ENCODE measurements at places on chromosomes 6 and 20.

GRCh38 chr6:56572788-56573471 is 69.8 kb downstream of the DST start:
- DNase-seq: no peak

- DNase-seq: no peak
Measured at GRCh38 chr6:167993831-167994230, 3.6 kb upstream of the KIF25 start.

DNA sequence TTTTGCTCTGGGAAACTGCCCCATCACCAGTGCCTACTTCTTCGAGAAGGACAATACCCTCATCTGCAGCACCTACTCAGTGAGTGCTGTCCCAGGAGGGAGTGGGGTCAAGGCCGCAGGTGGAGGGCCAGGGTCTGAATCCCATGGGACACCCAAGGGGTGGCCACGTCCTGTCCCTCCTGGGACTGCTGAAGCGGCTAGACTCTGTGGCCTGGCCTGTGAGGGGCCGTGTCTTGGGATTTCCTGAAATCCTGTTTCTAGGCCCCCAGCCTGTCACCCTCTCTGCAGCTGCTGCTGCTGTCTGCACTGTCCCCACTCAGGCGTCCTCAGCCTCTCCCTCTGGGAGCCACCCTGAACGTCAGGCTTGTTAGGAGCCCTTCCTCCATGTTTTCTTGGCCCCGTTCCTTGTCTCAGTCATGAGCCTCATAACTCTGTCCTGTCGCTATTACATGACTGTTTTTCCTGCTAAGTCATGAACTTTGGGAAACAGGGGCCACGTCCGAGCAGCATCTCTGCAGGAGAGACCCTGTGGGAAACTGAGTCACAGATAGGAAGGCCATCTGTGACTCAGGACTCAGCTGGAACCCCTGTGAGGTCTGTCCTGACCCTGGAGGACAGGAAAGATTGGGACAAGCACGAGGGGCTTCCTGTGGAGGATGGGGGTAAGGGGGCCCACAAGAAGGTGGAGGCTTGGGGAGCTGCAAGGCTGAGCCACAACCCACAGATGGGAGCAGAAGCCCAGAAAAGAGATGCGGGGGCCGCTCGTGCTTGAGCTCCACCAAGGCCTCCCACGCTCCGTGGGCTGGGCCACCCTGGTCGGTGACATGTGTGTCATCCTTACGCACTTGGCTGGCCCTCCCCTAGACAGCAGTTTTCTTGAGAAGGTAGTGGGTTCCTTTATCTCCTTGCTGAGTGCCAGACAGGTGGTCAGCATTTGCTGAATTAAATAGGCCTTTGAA is 49.9 kb downstream of the EFCAB8 start:
- DNase-seq: no peak

DNA sequence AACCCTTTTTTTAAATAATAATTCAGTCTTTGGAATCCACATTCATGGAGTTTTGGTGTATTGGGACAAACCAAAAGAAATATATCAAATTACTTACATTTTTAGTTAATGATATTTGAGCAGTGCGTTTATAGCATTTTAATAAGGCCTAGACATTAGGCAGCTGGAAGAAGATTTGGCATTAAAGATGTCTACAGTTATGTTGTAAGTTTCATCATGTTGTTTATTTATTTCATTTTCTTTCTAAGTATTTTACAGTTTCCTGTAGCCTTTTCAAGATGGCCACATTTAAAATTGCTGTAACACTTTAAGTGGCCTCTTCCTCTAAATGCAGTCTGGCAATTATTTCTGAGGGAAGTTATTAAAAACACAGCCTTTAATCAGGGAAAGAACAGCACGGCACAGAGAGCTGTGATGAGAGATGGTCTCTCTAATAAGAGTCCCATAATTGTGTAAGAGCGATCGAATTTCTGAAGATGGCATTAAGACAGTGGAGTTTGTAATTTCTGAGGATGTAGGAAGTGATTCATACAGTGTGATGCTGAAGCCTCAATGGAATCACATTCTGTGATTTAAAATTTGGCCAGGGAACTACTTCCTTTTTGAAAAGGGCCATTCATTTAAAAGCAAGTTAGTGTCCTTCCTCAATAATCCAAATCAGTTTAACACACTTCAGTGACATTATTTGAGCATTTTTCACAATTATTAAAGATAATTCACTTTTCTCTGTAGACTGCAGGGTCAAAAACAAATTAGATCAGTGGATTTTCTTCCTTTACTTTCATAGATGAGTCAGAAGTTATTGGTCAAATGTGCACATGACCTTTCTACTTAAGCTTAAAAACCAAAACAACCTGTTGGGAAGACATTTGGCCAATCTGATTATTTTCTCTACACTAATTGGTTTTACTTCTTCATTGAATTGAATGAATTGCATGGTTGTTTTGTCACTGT is 52.4 kb upstream of the EDN3 start:
- DNase-seq: no peak

DNA sequence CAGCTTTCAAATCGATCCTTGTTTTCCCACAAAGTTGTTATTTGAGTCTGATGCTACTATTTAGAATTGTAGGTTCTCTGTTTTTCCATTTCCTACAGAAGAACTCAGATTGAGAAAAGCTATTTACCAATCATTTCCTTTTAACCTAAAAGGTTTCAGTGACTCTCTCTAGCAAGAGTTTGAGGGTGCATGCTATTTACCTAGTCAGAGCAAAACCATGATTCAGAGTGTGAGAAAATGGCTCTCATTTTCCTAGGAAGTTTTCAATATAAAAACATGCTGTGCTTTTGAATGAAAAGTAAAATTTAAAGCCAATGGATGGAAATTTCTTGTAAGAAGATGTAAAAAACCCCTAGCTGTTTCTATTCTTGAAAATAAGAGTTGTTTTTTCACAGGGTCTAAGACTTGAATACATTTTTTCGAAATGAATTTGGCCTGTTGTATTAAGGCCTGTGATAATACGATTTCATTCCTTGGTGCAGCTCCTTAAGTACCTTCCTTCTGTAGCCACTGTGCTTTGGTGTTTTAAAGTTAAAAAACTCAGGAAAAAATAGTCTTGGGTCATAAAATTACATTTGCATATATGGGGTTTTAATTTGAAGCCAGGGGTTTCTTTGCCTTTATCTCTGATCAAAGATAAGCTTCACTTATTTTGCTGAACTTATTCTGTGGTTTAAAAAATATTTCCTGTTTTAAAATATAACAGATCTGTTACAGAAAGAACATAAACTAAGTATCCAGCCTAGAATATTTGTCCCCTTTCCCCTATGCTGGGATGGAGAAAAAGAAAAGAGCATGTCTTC is 18.0 kb upstream of the RSPH3 start:
- DNase-seq: no peak

GRCh38 chr20:7586481-7586880 is 353.8 kb downstream of the HAO1 start:
- DNase-seq: no peak

- DNase-seq: no peak
Measured at GRCh38 chr6:75290136-75290945, 5.7 kb upstream of the TMEM30A start.

GRCh38 chr6:145725570-145725969 is 9.8 kb downstream of the EPM2A start:
- no peak for DNase-seq

GRCh38 chr20:3651204-3651962 is 11.8 kb downstream of the GFRA4 start:
- no peak for DNase-seq

GRCh38 chr20:46058599-46059281 is 29.7 kb downstream of the SLC12A5 start:
- no peak for DNase-seq

DNA sequence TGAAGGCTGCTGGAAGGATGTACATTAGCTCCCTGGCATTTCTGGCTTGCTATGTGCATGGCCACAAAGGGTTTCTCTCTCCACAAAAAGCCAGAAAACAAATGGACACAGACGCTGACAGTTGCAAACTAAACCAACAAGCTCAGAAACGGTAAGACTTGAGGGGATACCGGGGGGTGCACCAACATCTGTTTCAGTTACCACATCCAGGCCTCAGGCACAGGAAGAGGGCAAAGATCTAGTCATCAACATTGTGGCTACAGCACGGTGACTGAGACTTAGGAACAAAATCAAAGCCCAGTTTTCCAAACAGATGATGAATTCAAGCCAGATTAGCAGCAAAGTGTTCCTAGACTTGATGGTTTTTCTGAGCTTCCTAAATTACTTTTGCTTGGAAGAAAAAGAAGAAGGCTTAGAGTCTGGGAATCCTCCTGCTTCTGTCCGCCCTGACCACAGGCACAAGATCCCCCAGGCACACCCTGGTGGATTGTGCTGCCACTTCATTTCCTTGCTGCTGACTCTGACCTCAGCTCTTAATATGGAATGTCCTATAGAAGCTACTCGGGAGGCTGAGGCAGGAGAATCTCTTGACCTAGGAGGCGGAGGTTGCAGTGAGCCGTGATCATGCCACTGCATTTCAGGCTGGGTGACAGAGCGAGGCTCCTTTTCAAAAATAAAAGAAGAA is 54.2 kb upstream of the ADGRF1 start:
- DNase-seq: no peak
